ENCODE measurements at places on chromosomes 12 and 14.

DNA sequence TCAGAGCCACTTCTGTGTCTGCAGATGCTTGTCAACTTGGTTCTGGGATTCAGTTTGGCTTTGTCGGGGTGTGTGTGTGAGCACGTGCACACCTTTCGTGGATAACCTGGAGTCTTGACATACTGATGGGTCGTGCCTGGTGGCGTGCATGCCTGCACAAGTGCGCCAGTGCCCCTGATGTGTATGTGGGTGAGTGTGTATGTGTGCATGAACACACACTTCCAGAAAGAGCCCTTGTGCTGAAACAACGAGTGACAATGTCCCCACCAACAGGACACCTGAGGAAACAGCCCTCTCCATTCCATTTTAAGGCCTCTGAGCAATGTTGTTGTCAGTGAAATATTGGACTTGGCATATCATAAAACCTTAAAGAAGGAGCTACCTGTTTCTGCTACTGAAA is 53.9 kb downstream of the SMUG1 start:
- no peak for DNase-seq

DNA sequence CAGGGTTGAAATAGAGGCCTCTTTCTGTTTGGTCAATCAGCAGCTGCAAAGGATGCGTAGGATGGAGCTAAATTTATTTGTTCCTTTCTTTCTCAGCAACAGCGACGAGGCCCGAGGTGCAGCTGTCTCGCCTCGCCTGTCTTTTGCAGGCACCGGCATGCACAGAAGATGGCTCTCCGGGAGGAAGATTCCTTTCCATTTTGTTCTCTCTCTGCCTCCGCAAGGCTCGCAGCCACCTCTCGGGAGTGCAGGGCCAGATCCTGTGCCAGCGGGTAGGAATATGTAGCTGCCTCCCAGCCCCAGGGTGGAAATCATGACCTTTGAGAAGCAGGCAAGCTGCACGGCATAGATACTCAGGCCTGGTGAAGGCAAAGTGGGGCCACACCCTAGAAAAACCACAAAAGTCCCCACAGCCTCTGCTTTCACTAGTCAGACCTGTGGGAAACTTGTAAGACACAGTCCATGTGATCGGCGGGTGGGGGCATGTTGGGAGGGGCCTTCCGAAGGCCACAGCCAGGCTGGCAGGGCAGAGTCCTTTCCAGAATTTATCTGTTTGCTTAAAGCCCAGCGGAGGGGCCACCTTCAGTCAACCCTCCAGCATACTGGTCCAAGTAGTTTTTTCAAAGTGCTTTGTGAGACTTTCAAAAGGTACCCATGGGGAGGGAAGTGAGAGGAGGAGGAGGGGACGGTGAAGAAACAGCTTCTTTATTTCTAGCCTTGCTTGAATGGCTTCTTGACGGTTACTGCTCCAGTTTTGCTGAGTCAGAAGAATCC is at the start of gene MAP1LC3B2:
Gene MAP1LC3B2 (plus strand): TSS at position 220 of the 774 bp plus-strand sequence. CDS start 16,562 bp downstream, outside the sequence.
- no peak for DNase-seq

DNA sequence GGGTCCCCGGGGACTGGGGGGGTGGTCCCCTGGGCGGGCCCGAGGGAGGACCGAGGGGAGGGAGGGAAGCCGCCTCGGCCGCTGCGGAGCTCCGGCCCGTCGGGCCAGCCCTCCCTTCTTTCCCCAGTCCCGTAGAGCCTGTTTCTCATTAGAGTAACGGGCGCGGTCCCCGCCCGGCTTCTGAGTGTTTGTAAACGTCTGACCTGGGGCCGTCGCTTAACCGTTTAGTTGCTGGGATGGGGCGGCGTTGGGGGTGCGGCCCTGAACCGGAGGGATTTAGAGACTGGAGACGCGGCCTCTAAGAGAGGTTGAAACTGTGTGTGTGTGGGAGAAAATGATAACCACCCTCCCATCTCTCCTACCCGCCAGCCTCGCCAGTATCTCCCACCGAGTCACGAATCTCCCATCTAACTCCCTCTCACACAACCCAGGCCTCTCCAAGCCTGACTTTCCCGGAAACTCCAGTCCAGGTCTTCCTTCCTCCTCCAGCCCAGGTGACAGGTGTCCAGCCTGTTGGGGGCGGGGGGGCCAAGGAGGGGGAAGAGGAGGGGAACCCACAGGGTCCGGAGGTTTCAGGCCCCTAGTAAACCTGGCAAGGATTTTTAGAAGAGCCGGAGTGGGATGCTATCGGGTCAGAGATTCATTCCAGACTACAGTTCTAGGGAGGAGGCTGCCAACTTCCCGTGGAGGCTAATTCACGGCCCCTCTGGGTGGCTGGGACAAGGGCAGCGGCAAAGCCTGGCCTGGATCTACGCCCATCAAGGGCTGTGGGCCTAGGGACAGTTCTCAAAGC is 1.1 kb upstream of the NFATC4 start:
- DNase-seq: peak; percentile 96

- DNase-seq: no peak
Observed at GRCh38 chr14:63457498-63457897, 85.7 kb downstream of the PPP2R5E start.

DNA sequence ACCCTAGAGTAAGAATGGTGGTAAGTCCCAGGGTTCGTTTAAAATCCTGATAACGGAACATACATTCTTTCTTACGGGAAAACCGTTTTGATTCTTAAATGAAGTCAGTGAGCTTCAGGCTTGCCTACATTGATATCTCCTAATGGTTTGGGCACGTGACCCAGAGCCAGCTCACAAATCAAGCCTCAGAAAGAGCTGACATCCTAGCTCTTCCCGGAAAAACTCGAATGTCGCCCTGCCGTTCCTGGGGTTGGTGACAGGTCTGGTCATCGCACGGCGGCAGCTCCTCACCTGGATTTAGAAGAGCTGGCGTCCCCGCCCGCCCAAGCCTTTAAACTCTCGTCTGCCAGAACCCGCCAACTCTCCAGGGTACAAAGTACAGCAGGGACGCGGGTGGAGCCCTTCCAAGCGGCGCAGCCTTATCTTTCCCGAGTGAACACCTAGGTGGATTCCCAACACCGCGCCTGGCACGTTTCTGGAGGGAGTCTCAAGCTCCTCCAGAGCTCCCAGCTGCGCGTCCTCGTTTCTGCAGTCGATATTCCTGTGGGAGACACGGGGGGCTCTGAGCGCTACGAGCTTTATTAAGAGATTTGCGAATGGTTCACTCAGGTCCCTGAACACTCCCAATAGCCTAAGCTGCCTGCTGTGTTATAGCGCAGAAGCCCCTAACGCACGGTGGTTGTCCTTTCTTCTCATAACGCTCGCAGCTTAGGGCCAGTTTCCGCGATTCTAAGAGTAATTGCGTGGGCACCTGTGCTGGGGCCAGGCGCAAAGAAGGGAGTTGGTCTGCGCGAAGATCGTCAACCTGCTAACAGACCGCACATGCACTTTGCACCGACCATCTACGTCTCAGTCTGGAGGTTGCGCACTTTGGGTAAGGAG is at the start of gene SSTR1:
Gene SSTR1 (plus strand): TSS at position 169 of the 882 bp plus-strand sequence. CDS start 1,486 bp downstream, outside the sequence.
- no peak for DNase-seq

- DNase-seq: no peak
Observed at GRCh38 chr12:92978607-92979006, 49.5 kb upstream of the EEA1 start.

DNA sequence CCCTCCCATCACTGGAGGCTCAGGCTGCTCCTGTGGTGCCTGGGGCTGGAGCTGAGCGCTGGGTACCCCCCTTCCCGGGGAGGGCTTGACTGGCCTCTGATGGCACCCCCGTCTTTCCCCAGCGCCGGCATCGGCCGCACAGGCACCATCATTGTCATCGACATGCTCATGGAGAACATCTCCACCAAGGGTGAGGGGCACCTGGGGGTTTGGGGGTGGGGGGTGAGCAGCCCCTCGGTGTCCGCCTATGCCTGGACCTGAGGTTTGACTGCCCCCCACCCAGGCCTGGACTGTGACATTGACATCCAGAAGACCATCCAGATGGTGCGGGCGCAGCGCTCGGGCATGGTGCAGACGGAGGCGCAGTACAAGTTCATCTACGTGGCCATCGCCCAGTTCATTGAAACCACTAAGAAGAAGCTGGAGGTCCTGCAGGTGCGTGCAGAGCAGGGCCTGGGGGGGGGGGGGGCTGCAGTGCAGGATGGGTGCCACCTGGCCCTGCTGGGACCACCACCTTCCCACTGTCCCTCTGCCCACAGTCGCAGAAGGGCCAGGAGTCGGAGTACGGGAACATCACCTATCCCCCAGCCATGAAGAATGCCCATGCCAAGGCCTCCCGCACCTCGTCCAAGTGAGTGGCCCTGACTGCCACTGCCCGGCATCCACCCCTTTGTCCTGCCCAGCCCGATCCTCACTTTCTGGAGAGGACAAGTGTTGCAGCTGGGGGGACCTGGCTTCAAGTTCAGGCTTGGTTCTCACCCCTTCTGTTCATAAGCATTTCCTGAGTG is 8.8 kb downstream of the PTPN6 start:
- DNase-seq: no peak

DNA sequence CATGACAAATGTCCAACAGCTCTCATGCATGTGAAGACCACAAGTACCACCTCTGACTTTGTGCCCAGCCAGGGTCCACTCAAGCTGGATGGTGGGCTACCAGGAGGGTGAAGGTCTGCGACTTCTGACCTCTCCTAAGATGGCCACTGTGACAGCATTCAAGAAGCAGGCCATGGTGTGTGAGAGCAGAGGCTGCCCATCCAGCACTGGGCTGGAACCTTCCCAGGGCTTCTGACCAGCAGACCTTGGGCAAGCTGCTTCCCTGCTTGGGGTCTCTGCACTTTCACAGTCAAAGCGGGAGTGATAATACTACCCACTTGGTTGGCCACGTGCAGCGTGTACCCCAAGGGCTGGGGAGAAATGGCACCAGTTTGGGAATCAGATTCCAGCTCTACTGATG is 10.4 kb downstream of the MMAB start:
- DNase-seq: no peak

GRCh38 chr12:53074999-53075370 is 4.2 kb downstream of the SPRYD3 start:
- no peak for DNase-seq

DNA sequence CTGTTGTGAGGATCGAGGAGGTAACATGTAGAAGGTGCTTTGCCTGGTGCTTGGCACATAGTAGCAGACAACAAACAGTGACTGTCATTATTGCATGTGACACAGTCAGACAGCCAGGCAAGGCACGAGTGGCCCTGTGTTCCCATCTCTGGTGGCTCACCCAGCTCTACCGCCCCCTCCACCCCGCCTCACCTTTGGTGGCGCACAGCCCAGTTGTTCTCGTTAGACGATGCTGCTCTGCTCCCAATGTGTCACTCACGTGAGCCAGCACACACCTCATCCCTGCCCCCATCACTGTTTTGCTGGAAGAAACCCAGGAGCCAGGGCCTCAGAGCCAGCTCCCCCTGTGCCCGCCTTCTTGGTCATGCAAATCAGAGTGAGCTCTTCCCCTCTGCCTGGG is 113.3 kb downstream of the CALM1 start:
- DNase-seq: no peak

DNA sequence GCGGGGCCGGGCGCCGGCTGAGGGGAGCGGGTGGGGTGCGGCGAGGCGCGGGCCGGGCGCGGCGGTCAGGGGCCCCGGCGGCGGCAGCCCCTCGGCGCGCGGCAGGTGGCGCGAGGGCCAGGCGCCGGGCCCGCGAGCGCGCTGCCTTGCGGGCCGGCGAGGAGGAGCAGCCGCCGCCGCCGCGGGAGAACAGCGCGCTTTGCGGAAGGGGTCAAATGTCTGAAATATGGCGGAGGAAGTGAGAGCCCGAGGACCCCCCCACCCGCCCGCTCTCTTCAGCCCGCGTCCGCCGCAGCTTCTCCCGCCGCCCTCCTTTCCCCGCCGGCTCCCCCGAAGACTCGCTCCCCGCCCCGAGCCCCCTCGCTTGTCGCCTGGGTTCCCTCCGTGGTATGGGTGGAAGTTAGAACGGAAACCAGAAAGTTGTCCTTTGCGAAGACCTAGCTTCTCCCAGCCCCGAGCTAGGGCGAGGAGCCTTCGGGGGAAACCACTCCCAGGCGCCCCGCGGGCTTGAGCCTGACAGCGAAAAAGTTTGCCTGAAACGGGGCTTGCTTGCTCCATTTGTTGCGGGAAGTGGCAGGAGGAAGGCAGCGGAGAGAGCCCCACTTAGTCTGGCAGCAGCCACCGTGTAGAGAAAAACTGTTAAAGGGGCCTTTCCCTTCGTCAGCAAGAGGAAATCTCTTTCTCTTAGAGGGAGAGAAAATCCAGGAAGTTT is 551 bp downstream of the RAP1B start:
- no peak for DNase-seq

DNA sequence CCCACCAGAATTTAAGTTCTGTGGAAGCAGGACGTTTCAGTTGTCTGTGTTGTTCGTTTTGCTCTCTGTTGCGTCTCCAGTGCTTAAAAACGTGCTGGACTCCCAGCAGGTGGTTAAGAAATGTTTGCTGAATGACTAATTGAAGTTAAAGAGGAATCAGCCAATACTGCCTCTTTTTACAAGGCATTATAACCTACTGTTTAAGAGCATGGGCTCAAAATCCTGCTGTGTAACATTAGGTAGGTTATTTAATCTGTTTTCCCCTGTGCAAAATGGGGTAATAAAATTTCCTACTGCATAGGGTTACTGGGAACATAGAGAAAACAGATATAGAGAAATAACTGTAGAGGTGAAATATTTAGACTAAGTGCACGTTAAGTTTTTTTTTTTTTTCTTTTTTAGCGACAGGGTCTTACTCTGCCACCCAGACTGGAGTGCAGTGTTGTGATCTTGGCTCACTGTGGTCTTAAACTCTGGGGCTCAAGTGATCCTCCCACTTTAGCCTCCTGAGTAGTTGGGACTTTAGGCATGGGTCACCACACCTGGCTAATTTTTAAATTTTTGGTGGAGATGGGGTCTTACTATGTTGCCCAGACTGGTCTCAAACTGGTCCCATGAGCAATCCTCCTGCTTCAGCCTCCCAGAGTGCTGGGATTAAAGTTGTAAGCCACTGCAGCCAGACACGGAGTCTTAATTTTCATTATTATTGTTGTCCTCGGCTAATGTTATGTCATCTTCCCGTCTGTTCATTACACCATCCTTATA is 139.4 kb upstream of the PRICKLE1 start:
- no peak for DNase-seq

GRCh38 chr12:22268406-22268805 is 66.1 kb downstream of the ST8SIA1 start:
- no peak for DNase-seq

GRCh38 chr12:75599061-75599460 is 87.7 kb upstream of the KRR1 start:
- DNase-seq: no peak

- DNase-seq: no peak
Observed at GRCh38 chr14:32345311-32345791, 16.3 kb downstream of the AKAP6 start.

DNA sequence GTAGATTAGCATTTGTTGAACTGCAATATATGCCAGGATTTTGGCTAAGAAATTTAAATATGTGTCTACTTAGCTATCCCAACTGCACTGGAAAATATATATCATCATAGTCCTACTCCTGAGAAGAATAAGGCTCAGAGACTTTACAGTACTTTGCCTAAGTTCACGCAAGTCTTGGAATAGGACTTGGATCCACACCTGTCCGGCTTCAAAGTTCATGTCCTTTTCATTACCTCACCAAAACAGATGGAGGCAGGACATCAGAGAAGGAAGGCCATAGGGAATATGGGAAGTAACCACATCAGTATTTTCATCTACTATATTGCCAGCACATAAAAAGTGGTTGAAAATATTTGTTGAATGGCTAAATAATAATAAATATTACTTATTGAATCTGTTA is 358.5 kb downstream of the PRKD1 start:
- no peak for DNase-seq
